NCI-H1417 treated with DMSO at 0.1 percent for 48 hours (cell line): ENCODE measurements at places on chromosomes 3 and 15.

GRCh38 chr3:134327594-134327975 is 46.7 kb downstream of the AMOTL2 start:
- DNase-seq, result no peak

DNA sequence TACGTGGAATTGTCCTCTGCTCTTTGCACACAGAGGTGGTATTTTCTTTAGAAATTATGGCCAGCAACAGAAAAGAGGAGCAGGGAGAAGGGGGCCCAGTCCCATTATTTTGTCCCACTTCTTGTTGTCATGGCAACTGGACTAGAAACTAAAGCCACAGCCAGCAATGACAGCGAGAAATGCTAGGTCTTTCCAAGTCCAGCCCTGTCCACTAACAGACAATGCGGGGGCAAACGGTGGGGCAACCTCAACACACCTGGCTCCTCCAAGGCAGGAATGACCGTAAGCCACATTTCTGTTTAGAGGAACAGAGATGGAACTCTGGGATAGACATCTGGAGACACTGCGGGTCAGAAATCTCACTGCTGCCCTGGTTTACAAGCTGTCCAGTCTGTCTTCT is 107.3 kb downstream of the RFTN1 start:
- DNase-seq, result no peak

GRCh38 chr3:159806412-159806811 is 182.2 kb upstream of the IL12A start:
- no peak for DNase-seq

DNA sequence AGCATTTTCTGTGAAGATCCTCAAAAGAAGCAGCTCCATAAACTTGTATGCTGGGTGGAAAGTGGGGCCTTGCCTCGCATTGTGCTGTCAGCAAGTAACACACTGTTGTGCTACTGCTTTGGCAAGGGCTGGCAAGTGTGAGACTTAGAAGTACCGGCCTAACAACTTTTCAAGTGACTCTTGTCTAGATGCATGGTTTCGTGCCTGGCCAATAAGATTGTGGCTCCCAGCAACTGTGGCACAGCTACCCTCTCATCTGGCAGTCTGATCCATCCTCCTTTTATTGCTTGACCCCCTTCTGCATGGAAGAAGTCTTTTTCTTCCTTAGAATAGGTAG is 79.4 kb upstream of the VEPH1 start:
- DNase-seq, result no peak

GRCh38 chr3:57896691-57897090 is 111.5 kb upstream of the FLNB start:
- DNase-seq, result no peak

DNA sequence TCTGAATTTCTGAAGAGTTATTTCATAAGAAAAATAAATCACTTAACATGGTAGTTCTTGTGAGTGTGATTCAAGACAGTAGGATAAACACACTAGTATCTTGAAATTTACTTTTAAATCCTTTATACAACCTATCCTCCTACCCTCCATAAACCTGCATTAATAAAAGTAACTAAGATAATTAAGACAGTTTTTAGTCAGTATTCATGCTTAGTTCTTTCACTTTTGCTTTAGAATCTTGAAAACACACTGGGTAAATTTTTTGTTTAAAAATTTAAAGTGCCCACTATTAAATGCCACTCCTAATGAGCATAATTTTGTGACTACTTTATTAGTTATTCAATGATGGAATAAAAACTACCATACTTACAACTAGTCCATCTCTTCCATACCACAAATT is 28.8 kb downstream of the GOLIM4 start:
- no peak for DNase-seq

- DNase-seq, result no peak
Measured at GRCh38 chr15:95368191-95368590, 962.3 kb upstream of the NR2F2 start.

DNA sequence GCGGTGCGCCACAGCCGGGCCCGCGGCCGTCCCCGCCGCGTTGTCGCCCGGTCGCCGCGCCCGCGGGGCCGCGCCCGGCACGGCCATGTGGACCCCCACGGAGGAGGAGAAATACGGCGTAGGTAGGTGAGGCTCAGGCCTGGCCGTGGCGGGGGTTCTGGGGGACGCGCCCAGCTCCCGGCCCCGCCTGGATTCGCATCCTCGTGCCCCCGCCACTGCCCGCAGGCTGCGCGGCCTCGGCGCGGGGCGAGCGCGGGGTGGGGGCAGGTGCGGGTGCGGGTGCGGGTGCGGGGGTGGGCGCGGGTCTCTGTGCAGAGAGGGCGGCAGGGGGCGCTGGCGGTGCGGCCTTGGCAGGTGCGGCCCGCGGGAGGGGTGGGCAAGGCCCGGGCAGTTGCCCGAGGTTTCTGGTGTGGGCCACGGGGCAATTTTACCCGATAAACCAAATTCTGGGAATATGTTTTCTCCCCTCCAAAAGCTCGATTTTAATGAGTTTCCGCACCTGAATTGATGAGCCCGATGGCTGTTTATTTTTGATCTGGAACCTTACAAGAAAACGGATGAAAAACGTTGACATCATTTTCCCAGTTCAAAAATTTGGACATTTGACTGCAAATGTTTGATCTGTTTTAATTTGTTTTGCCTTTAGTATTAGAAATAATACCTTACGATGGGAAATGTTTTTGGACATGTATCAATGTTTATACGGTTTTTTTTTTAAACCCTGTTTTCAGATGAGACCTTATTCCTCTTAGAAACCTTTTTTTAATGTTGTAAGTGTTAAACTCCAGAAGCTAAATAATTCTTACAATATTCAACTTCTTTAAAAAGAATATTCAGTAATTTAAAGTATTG is 678 bp downstream of the DOCK3 start:
- no peak for DNase-seq

DNA sequence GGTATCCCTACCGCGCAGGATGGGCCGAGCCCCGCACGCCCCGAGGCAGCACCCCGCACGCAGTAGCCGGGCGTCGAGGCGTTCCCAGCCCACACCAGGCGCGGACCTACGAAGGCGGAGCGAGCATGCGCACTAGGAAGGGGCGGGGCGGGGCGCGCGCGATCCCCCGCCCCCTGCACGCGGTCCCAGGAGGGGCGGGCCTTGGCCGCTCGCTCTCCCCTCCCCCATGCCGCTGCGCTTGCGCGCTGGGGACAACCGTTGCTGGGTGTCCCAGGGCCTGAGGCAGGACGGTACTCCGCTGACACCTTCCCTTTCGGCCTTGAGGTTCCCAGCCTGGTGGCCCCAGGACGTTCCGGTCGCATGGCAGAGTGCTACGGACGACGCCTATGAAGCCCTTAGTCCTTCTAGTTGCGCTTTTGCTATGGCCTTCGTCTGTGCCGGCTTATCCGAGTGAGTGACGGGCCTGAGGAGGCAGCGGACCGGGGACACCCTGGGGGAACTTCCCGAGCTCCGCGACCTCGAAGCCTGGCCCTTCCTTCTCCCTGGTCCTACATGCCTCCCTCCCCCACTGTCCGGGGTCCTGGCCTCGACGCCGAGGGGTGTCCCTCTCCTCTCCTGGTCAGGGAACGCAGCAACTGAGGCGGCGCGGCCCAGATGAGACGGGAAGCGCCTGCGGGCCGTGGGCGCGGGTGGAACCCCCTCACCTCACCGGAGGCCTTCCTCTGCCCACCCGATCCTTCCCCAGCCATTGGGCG is at the start of gene SPESP1:
TSS of gene SPESP1 (plus strand) at position 258 of the 755 bp plus-strand sequence. CDS start at position 387, 129 bp downstream.
- no peak for DNase-seq

- no peak for DNase-seq
Measured at GRCh38 chr3:136146981-136147729, 49.0 kb downstream of the MSL2 start.

DNA sequence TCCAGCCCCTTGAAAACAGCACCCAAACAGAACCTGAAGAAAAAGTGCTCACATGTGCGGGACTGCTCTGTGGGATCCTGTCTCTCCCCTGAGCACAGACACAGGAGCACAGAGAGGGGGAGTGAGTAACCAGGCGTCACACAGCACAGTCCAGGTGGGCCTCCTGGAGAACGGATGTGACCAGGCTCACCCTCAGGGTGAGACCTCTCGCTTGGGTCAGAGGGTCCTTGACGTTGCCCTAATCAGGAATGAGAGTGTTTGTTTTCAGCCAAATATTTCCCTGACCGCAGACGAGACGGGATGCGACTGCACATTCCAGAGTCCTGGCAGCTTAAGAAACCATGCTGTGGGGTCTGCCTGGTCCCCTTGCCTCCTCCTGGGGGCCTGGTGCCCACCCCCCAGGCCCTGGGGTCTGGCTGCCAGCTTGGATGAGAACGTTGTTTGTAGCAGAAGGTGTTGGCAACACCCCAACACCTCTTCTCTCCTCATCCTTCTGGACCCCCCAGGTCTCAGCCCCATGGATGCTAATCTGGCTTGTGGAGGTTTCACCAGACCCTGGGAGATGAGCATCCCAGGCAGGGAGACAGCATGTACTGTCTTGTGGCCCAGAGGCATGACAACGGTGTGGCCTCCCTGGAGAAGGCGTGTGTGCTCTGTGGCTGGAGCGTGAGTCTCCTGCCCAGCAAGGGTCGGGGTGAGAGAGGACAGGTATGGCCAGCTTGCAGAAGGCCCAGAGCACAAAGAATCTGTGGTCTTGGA is 42.1 kb upstream of the SLC6A6 start:
- DNase-seq, result no peak

- no peak for DNase-seq
Measured at GRCh38 chr3:126446301-126446700, 29.4 kb downstream of the ZXDC start.

DNA sequence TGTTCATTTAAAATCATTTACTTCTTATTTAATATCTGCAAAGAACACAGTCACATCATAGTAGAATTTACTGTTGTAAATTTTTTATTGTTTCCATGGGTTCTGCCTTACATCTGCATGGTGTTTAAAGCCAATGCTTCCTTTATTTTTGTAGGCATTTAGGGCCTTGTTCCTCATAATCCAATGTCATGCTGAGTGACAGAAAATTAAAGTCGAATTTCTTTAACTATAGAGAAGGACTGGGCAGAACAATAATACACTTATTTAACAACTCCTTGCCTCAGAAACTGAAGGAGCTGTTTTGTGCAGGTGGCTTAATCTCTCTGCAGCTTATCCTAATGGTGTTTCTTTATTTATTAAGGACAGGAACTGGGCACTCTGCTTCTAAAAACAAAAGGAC is 149.6 kb downstream of the LEKR1 start:
- DNase-seq, result no peak

GRCh38 chr15:28153492-28154119 is 54.5 kb upstream of the OCA2 start:
- DNase-seq, result no peak

GRCh38 chr15:67783303-67783702 is 42.0 kb upstream of the SKOR1 start:
- DNase-seq, result no peak

DNA sequence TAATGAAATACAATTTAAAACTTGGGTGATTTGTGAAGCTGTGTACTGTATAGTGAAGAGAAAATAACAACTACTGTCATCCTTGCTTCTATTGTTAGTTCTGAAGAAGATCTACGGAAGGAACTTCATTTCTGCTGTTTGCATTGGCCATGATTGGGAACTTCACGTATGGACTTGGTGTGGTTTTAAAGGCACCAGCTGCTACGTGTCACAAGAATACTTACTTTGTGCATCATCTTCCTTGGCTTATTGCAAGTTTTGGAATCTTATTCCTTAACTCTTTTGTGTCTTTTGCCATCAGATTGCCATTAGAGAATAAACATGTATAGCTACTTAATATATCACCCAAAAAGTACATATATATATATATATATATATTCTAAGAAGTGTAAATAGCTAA is 75.0 kb upstream of the VEPH1 start:
- DNase-seq, result no peak

DNA sequence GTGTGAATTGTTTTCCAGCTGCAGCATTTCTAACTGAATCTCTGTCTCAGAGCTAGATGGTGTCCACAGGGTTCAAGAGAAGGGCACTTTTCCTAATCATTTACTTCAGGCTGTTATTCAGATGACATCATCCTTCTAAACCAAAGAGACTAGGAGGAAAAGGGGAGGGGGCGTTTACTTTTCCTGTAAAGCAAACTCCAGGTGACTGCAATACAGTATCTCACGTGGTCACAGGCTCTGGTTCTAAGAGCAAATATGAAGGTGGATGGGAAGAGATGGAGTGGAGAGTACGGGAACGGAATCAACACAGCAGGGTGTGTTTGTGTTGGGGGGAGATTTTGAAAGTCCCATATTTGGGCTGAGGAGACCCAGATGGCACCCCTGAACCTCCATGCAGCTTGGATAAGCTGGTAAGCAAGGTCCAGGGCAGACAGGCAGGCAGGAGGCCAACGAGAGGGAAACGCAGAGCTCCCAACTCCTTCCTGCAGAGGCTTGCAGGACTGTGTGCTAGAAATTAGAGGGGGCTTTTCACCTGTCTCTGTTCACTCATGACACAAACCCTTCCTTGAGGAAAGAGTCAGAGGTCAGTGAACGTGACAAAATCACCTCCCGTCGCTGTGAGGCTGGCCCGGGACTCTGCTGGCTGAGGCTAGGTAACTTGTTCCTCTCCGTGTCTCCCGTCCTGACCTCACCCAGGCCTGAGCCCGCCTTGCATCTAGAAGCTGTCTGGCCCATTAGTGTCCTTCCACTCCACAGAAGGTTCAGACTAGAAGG is 151.2 kb downstream of the OPA1 start:
- DNase-seq, result peak; percentile 45

- no peak for DNase-seq
Measured at GRCh38 chr3:87625876-87626275, 349.5 kb upstream of the POU1F1 start.

GRCh38 chr15:32034106-32034505 is 3.8 kb downstream of the CHRNA7 start:
- no peak for DNase-seq

GRCh38 chr15:77057685-77058084 is 13.2 kb downstream of the TSPAN3 start:
- no peak for DNase-seq

- no peak for DNase-seq
Measured at GRCh38 chr3:71924721-71925120, 139.8 kb upstream of the PROK2 start.

DNA sequence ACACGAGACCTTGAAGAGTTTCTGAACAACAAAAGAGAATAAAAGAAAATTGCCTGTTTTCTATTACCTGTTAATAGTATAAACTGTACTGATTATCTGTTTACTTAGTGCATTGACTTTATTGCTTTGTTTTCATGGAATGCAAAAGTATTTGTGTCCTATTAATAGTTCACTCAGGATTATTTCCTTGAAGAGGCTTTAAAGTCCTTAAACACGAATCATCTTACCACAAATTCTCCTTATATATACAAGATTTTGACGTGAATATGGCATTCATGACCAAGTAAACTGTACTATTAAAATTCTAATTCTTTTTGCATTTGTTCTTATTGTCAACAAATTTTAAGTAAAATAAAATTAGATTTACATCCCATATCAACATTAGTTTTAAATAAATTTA is 513.0 kb downstream of the NTRK3 start:
- DNase-seq, result no peak
